ENCODE measurements at places on chromosomes 4 and X. TPM values are rescaled to one million over a fixed set of nuclear protein-coding genes. Genes with fewer than 3 reads are reported as not detected.

ZMYM3 gene
- total RNA-seq = 26.4 TPM

CXCL3 gene
- 0.13 TPM for total RNA-seq

NOP14 gene
- total RNA-seq = 47.9 TPM

SOWAHD gene
- total RNA-seq = 1.0 TPM

GRCh38 chr4:147633113-147633512, 15.9 kb downstream of the TMEM184C start:
- no peaks in the 10 kb centered on the region for H3K4me1 ChIP-seq
- no peak overlapping the region for H3K27ac ChIP-seq
- no peak overlapping the region for H3K4me3 ChIP-seq
- no peaks in the 10 kb centered on the region for H3K27me3 ChIP-seq

DNA sequence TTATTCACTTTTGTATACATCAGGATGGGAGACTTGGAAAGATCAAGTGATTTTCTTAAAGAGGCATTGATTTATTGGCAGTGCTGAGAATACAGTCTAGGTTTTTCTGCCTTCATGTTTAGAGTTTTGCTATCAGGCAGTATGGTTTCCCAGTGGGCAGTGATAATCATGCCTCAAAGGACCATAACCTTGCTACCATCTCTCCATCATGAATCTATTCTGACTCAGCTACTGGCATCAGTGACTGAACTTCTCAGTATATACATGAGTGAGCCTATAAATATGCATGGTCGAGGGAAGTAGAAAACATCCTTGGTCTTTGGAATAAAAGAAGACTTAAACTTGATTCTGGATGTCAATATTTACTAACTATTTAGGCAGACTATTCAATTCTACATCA, 562.0 kb upstream of the AADAT start:
- H3K27ac ChIP-seq = no peak overlapping the region
- no peaks in the 10 kb centered on the region for H3K4me1 ChIP-seq
- no peaks in the 10 kb centered on the region for H3K36me3 ChIP-seq

DNA sequence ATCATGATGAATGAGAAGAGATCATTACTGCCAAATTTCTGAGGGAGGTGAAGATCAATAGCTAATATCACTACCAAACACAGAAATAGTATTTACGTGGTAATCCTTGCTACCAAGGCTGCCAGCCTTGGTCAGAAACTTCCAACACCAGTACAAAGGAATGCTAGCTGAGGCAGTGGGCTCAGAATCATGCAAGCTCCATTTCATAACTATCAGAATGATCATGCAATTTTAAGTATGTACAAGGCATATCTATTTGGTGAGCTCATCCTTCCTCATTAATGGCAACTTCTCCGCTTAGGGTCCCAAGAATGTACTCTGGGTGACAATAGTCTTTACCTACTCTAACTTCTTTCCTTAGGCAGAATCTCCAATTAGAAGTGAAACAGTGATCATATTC, 135.0 kb downstream of the GPC3 start:
- H3K27me3 ChIP-seq = no peaks in the 10 kb centered on the region
- no peaks in the 10 kb centered on the region for H3K36me3 ChIP-seq
- no peak for DNase-seq
- peak overlapping the region; percentile 26 for H3K27ac ChIP-seq
- no peak overlapping the region for H3K4me3 ChIP-seq

- no peaks in the 10 kb centered on the region for H3K27me3 ChIP-seq
- no peaks in the 10 kb centered on the region for H3K4me1 ChIP-seq
- no peak overlapping the region for H3K4me3 ChIP-seq
- DNase-seq = no peak
- H3K36me3 ChIP-seq = no peaks in the 10 kb centered on the region
These were observed 13.5 kb downstream of the NSUN7 start for GRCh38 chr4:40763228-40763716.

GRCh38 chr4:87608229-87608628, at the start of gene DSPP:
Gene DSPP, plus strand, starts transcription at chr4:87608529. Its CDS starts 2,380 bp downstream, at chr4:87610909.
- H3K4me3 ChIP-seq = no peak within 1 kb of the TSS
- H3K4me1 ChIP-seq = no peaks in the 10 kb centered on the region
- H3K27me3 ChIP-seq = no peaks in the 10 kb centered on the region
- H3K36me3 ChIP-seq = no peaks in the 10 kb centered on the region

DNA sequence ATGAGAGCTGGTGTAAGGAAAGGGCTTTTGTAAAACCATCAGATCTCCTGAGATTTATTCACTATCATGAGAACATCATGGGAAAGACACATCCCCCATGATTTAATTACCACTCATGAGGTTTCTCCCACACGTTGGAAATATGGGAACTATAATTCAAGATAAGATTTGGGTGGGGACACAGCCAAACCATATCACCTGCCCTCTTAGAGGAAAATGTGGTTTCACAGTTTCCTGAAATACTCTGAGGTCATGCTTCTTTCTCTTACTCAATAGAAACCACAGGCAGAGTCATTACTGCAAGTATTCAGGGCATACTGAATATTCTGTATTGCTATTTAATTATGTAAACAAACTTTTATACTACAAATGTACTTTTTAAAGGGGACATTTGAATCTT, 1453.3 kb downstream of the PCDH18 start:
- no peaks in the 10 kb centered on the region for H3K27me3 ChIP-seq
- no peak for DNase-seq
- H3K4me3 ChIP-seq = no peak overlapping the region
- no peaks in the 10 kb centered on the region for H3K4me1 ChIP-seq
- no peak overlapping the region for H3K27ac ChIP-seq
- no peaks in the 10 kb centered on the region for H3K36me3 ChIP-seq

DNA sequence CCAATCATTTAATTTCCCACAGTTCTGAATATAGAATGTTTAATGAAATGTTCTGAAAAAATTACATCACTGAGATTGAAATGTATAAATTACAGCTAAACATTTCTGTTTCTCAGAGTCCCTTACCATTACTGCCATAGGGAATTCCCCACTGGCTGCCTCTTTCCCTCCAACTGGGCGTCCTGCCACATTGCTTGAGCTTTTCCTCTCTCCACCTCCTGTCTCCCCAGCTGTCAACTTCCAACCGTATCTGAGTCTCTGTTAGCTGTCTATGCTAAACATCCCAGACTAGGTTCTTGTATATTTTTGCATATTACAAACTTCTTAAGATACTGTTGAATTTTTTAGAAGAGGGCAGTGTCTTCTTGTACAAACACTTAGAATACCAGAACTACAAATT, 407.3 kb upstream of the SLIT2 start:
- no peaks in the 10 kb centered on the region for H3K4me1 ChIP-seq
- no peaks in the 10 kb centered on the region for H3K27me3 ChIP-seq
- H3K27ac ChIP-seq = no peak overlapping the region
- no peaks in the 10 kb centered on the region for H3K36me3 ChIP-seq
- H3K4me3 ChIP-seq = no peak overlapping the region

DNA sequence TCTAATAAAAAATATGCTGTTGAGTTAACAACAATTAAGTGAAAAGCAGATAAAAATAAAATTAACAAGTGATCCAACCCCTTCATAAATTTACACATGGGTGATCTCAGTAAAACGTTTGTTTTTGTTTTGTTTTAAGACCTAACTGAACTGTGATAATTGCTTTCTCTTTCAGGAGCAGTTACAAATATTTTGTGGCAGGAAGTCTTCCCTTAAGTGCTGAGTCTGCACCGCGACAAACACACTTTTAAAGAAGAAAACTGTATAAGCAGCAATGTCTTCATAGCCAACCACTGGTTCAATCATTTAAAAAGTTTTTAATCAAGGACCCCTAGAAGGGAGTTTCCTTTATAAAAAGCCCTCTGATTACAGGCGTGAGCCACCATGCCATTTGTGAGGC, 53.7 kb upstream of the NFKB1 start:
- H3K27ac ChIP-seq = no peak overlapping the region
- no peaks in the 10 kb centered on the region for H3K27me3 ChIP-seq
- no peak overlapping the region for H3K4me3 ChIP-seq
- peaks cover 28% of the 10 kb centered on the region for H3K4me1 ChIP-seq
